Epithelial cell of proximal tubule (primary cell): ENCODE measurements at places on chromosomes 2 and 18. TPM values are rescaled to one million over a fixed set of nuclear protein-coding genes. Genes with fewer than 3 reads are reported as not detected.
A peak's percentile ranks its signal among the peaks of the same experiment; 100 is the strongest.

- DNase-seq, result no peak
Measured at GRCh38 chr2:235561450-235561849, 67.6 kb downstream of the AGAP1 start.

DNA sequence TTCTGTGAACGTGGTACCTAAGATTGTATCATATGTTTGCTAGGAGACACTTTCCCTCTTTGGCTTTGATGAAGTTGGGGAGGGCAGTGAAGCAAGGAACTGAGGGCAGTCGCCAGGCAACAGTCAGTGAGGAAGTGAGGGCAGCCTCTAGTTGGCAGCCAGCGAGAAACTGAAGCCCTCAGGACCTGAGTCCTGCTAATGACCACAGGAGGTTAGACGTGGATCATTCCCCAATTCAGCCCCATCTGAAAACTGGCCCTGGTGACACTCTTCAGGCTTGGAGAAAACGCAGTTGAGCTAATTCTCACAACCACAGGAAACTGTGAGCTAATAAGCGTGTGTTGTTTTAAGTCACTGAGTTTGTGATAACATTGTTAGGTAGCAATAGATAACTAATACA is 84.5 kb upstream of the REG3G start:
- no peak for DNase-seq

DNA sequence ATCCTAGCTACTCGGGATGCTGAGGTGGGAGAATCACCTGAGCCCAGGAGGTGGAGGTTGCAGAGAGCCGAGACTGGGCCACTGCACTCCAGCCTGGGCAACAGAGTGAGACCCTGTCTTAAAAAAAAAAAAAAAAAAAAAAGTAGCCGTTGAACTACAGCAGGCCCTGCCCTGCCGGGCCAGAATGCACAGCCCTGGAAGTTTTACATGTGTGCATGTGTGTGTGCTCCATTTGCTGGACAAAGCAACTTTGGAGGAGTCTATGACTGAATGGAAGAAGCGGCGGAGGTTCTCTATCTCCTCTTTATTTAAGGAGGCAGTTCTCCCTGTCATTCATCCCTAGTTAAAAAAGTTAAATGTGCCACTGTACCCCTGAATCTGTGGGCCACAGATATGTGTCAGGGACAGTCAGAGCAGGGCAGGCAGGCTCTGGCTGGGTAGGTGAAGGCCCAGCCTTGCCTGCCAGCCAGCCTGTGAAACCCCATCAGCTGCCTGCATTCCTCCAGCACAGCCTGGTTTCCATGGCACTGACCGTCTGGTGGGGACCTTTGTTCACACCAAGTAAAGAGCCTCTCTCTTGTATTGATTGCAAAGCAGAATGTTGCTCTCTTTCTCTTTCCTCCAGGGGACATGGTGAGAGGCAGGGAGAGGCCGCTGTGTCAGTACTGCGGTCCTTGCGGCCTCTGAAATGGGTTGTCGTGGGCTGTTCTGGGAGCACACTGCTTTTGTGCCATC is 10.9 kb downstream of the LIPG start:
- DNase-seq, result no peak

DNA sequence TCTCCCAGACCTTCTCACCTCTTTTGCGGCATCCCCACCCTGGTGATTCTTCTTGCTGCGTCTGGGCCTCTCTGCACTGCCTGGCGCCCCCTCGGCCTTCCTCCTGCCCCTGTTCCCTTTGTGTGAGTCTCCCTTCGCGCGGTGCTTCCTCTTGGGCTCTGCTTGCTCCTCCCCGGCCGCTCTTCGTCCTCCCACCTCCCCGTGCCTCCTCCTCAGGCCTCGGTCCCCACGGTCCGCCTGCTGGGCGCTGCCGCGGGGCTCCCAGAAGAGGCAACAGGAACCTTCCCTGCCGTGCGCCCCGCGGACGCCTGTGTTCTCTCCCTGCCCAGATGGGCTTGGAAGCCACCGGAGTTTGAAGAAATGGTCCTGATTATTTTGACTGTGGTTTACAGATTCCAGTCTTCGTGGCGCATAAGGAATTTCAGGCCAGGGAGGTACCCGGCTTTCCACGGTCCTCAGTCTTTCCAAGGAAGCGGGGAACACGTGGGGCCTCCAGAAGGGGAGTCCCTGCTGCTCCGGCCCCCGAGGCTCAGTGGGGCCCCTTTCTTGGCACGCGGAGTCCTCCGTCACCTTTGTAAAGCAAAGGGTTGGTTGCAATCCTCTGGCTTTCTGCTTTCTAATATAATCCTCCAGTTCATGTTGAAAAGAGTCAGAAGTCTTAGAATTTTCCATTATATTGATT is 13.1 kb downstream of the RNU2-63P start:
- no peak for DNase-seq

- DNase-seq, result no peak
Measured at GRCh38 chr2:237512774-237513466, 25.9 kb downstream of the MLPH start.

DNA sequence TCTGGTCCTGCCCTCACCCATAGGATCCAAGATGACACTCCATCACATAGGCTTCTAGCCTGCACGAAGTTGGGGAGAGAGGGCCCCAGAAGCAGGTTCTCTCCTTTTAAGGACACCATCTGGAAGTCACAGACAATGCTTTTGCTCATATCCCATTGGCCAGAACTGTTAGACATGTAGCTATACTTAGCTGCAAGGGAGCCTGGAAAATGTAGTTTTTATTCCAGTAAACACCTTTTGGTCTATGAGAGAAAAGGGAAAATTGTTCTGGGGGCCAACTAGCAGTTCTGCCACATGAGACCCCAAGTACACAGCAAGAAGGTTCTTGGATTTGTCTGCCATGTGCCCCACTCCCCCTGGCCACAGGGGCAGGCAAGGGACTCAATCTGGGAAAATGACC is 206.1 kb downstream of the ZFP36L2 start:
- DNase-seq, result no peak

- no peak for DNase-seq
Measured at GRCh38 chr2:173119069-173119807, 43.6 kb downstream of the MAP3K20 start.

DNA sequence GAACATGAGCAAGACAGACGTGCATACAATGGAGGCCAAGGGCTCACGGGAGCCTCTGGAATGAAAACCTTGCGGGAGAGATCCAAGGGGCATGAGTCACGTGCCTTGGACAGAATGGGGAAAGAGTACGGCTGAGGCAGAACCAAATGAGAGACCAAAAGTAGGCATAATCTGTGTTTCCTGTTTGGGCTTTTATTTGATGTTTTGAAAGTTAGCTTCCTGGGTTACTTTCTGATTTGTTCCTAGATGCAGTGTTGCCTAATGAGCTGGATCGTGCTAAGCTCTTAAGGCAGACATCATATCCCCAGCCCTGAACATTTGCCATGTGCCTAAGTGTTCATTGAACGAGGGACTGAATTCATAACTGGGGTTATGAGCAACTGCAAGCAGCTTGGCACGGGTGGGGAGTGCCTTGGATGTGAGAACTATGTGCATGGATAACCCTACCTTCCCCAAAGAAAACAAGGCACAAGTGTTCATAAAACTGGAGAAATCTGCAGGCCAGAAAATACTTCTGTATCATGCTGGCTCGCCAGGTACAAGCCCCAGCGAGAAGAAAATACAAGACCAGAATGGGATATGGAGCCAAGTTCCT is 60.3 kb upstream of the RPL31 start:
- DNase-seq, result no peak

DNA sequence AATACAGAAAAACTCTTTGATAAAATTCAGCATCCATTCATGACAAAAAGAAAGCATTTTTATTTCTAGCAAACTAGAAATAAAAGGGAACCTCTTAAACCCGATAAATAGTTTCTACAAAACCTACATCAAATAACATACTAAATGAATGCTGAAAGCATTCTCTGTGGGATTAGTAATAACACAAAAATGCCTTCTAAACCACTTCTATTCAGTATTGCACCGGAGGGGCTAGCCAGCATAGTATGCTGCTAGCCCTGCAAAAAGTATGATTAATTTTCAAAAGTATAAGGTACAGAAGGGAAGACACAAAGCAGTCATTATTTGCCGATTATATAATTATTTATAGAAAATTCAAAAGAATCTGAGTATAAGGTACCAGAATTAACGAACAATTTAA is 145.2 kb downstream of the DTNB start:
- no peak for DNase-seq

GRCh38 chr2:86234563-86235131 is 35.4 kb downstream of the MRPL35 start:
- no peak for DNase-seq

GRCh38 chr2:207258263-207258991 is 92.7 kb upstream of the KLF7 start:
- DNase-seq, result peak; percentile 95

DNA sequence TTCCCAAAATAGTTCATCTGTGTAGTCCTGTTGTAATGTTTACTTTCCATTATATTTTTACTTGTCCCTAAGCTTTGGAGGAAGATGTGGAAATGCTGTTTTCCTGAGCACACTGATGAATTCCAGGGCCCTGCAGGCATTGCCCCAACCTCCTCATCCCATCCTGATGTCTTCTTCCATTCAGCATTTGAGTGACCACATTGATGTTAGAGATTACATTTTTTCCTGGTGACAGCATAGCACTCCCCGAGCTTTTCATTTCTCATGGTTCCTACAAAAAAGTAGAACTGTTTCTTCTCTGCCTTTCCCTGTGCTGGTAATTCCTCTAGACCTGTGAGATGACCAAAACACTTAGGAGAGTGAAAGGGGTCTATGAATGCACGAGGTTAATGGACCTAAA is 4.8 kb downstream of the IL36A start:
- DNase-seq, result no peak

- DNase-seq, result no peak
Measured at GRCh38 chr2:222440673-222441422, 16.5 kb downstream of the SGPP2 start.

- DNase-seq, result no peak
Measured at GRCh38 chr2:1350111-1350510, 63.2 kb upstream of the TPO start.

- DNase-seq, result no peak
Measured at GRCh38 chr18:76866666-76867065, 44.3 kb downstream of the ZNF236 start.

DNA sequence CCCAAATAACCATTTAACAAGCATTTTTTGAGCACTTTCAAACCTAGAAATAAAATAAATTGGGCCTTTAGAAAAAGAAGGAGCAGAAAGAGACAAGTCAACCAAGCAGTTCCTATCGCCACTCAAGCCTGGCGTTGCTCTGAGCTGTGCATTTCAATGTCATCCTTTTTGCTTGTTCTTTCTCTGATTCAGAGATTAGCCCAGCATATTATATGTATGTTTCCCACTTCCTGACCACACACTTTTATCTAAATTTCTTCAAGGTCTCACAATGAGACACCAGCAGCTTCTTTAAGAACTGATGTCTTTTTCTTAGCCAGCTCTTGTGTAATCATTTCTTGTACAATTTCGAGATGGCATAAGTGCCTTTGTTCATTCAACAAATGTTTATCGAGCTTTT is 344.5 kb upstream of the ID2 start:
- DNase-seq, result no peak

Gene NT5C1B
- total RNA-seq, result not detected in 2 replicates

Gene ADAM23
- total RNA-seq, result 0.92 and 1.7 TPM in 2 replicates

Gene MOCOS
- total RNA-seq, result 5.7 and 14.8 TPM in 2 replicates

Gene MYL1
- total RNA-seq, result not detected in 2 replicates

Gene MC4R
- not detected in 2 replicates for total RNA-seq

Gene ACOXL
- total RNA-seq, result 0.06 and 0.14 TPM in 2 replicates

Gene CNTNAP5
- total RNA-seq, result not detected in 2 replicates

Gene ANKRD30BL
- not detected in 2 replicates for total RNA-seq

Gene DLGAP1
- 0.63 TPM in 1 of 2 replicates, not detected in the other for total RNA-seq

Gene FOXI3
- total RNA-seq, result 0.17 TPM in 1 of 2 replicates, not detected in the other
